HS-5 (cell line): ENCODE measurements at places on chromosomes 7 and 10.
A peak's percentile ranks its signal among the peaks of the same experiment; 100 is the strongest.

DNA sequence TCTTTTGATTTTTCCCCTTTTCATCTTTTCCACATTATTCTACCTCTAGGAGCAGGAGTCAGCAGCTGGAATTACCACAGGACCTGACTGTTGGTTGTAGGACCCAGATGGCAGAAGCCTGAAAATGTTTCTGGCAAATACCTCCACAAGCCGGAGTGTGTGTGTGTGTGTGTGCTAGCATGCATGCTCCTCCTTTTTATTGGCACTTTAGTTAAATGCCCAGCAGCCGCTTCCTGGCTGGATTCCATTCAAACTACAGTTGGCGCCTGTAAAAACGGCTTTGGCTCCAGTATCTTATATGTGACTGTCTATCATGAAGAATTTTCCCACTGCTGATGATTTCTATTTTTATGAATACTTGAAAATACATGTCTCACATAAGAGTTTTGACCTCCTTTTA, 319.7 kb upstream of the SP4 start:
- DNase-seq: no peak

- DNase-seq: peak; percentile 92
These were observed 537 bp upstream of the MRPS24 start for GRCh38 chr7:43869867-43870240.

DNA sequence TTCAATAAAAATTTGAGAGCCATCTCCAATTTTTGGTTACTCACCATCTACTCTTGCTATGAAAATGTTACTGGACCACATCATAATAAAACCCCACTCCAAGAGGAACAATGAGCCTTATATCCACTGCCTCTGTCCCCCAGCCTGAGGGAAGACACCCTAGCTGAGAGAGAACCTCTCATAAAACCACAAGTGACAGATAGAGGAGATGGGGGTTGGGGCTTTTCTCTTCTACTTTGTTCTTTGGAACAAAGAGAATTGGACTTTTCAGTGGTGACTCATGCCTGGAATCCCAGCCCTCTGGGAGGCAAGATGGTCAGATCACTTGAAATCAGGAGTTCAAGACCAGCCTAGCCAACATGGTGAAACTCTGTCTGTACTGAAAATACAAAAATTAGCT, 27.6 kb upstream of the TAS2R16 start:
- DNase-seq: no peak

DNA sequence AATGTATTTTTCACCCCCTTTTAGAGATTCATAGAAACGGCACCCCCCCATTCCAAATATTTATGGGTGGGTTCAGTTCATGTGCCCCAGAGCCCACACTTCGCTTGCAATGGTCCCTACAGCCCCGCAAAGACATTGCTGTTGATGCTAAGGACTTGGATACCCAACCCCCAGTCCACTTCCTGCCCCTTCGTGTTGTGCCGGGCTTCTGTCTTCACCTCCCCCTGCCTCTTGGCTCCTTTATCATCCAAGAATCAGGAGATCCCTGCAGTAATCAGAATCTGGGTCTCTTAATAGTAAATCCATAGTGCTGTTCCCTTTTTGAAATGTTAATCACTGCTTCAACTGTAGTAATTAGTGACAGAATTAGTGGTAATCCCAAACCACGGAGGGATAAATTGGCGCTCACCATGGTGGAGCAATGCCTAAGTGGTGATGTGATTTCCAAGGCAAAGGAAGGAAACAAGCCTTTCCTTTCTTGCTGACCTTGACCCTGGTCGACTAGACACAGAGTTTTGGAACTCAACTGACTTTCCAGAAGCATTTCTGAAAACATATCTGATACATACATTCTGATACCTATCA, 67.7 kb downstream of the HK1 start:
- no peak for DNase-seq

GRCh38 chr10:78319371-78319770, 285.7 kb downstream of the RPS24 start:
- DNase-seq: no peak

DNA sequence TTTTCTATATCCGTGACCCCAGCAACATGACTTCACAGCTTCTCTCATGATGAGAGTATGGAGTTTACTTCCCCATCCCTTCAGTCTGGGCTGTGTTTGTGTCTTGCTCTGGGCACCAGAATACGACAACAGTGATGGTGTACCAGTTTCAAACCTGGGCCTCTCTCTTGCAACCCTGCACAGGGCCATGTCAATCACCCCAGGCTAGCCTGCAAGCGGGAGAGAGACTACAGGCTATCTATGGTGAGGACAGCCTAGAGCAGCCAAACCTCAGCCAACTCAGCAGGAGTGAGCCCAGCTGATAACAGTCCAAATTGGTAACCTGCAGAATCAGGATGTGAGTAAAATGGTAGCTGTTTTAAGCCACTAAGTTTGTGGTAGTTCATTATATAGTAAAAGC, 235.8 kb downstream of the CHCHD3 start:
- no peak for DNase-seq

DNA sequence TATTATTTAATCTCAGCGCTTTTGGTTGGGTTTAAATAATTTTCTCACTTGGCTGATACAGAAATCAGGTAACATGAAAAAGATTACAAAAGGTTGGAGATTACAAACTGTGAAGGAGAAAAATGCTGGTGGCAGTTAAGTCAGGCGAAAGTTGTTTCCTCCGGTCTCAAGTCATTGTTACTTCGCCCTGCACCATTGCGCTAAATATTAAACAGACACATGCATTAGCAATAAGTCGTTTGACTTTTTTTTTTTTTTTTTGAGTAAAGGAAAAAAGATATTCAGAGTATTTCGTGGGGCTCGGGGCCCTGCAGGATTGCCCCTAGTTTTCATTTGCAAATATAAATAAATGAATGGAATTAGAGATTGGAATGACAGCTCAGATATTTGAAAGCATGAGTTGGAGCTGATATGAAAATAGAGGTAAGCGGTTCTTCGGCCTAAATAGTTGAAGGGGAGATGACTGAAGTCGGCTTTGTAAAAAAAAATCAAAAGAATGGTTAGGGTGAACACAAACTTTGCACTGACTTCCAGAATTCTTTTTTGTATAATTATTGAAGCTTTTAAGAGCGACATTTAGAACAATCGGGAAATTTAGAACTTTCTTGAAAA, 914 bp downstream of the SDHAF3 start:
- DNase-seq: no peak

DNA sequence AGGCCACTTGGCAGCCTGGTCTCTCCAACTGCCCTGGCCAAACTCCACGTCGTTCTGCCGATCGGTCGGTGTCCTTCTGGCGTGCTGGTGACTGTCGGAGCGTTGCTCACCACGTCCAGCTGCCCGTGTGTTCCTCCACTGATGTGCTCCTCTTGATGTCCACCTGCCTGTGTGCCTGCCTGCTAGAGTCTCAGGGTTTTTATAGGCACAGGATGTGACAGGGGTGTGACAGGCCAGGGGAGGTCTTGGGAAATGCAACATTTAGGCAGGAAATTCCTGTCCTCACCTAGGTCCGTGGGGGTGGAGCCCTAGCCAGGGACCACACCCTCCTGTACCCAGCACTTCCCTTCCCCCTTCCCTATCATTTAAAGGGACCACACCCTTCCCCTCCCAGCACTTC, 25.2 kb upstream of the CFAP46 start:
- DNase-seq: no peak

GRCh38 chr7:11533229-11533820, 298.7 kb downstream of the THSD7A start:
- DNase-seq: no peak

- DNase-seq: no peak
These were observed 2.8 kb upstream of the CELF2 start for GRCh38 chr10:11014671-11015445.
